ENCODE measurements at places on chromosomes 6 and 20.

DNA sequence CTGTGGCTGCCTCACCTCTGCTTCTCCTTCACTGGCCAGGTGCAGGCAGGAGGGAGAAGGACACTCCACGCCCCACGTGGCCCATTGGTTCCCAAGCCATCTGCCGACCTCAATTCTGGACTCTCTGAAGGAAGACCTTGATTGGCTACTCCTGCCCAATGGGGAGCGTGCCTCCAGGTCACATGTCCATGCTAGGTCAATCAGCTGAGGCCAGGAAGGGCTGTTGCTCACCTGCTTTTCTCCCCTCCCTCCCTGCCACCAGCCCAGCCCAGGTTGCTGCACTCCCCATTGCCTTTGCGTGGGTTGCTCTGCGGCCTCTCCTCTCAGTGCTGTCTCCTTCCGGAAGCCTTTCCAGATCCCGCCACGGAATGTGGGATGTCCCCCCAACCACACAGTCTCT, 21.9 kb upstream of the CDH4 start:
- DNase-seq = no peak

DNA sequence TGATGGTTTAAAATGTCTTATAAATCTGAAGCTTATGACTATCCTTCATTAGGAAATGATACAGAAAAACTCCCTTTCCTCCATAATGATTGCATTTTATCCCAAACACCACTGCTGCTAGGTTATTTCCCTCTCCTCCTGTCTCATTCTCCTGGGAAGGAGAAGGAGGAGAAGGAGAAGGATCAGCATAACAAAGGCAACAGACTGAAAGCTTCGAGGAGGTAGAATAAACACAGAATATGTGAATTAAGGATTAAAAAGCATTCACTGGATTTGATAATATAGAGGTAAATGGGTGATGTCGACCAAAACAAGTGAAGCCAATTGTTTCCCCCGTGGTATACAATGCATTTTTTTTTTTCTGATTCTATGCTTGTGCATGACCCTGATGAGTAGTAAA, 82.0 kb downstream of the WASF1 start:
- no peak for DNase-seq

GRCh38 chr6:38843798-38844197, 128.7 kb downstream of the DNAH8 start:
- no peak for DNase-seq

GRCh38 chr6:31652925-31653724, 664 bp upstream of the BAG6 start:
- no peak for DNase-seq

DNA sequence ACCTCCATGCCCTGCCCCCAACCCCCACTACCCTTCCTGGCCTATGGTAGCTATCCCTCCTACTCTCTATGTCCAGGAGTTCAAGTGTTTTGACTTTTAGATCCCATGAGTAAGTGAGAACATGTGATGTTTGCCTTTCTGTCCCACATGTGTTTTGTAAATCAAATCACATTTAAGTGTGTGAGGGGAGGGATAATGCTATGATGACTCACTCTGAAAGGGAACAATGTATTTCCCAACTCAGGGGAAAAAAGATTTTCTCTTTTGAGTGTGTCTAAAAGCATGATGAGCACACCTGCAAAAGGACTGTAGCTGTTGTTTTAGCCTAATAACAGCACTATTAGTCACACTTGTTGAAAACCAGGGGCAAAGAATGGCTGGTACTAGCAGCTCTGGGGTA, 193.7 kb downstream of the GJA10 start:
- DNase-seq = peak; percentile 53

DNA sequence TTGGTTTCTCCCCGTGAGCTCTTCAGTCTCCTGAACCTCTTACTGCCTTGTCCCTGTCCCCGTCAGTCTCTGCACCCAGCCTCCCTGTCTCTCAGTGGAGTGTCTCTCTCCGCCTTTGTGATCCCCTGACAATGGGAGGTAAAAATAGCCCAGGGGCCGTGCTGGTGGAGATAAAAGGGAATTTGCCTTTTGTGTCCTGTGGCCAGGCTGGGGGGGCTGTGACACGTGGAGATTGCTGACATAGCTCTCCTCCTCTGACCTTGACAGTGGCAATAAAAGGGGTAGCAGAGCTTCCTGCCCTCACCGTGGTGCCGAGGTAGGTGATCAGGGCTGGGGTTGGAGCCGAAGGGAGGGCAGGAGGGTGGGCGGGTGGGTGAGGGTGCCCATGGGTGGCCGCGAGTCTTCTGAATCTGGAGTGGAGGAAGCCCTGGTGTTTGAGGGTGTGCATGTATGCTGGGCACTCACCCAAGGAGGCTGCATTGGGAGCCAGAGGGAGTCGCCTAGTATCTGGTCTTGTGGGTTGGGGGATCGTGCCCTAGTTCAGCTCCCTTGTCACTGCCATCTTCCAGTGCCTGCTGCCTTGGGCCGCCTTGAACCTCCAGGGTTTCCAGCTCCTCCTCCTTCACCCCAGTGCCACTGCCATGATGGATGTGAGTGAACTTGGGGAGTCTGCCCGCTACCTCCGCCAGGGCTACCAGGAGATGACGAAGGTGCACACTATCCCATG, 21.9 kb downstream of the MYH7B start:
- DNase-seq = no peak

DNA sequence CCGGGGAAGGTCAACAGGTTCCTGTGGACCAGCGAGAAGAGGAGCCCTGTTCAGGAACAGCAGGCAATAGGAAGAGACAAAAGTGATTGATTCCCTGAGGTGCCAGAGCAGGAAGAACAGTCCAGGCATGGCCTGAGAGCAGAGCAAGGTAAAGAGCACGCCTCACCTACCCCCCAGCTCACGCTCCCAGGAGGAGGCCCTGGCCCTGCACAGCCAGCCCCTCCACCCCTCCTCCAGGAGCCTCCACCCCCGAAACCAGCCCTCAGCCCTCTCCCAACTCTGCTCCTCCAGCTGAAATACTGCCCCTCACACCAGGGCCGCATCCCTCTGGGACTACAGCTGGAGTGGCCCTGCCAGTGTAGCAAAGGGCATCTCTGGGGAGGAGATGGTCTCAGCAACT, 181.9 kb upstream of the QKI start:
- DNase-seq = no peak

- no peak for DNase-seq
These were observed 24.6 kb downstream of the DNAAF9 start for GRCh38 chr20:3382836-3383235.

GRCh38 chr20:61464307-61465303, 212.5 kb downstream of the CDH4 start:
- DNase-seq = no peak

DNA sequence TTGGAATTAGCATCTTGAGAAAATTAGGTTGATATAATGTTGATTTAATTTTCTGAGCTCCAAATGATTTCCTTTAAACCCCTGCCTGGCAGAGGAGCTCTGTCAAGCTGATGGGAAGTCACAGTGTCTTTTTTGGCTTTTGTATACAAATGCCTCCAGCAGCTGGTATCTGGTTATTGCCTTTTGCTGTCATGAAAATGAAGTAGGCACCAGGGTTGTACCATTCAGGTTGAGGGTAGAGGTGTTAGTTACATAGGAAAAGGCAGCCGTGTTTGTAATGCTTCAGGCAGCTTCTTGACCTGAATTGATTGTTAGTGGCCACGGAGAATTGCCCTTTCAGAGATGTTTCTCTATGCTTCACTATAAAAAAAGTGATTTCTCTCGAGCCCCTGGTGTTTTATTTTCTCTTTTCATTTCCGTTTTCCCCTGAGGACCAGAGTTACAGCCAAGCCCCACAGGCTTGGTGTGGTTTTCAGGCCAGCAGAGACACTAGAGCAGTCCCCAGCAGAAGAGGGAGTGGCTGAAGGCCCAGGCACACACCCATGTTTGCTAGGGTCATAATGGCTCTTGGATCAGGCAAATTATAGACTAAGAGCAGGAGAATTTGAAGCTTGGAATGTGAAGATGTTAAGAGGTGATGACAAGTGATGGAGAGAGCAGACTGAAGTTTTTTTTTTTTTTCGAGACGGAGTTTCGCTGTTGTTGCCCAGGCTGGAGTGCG, 21.6 kb downstream of the CMTR1 start:
- DNase-seq = no peak

- no peak for DNase-seq
These were observed 1159.8 kb upstream of the EYS start for GRCh38 chr6:66866801-66867200.

- peak; percentile 62 for DNase-seq
These were observed 127.4 kb downstream of the PFDN4 start for GRCh38 chr20:54335299-54335698.

- peak; percentile 90 for DNase-seq
These were observed 10.7 kb downstream of the SDC4 start for GRCh38 chr20:45337367-45338120.

DNA sequence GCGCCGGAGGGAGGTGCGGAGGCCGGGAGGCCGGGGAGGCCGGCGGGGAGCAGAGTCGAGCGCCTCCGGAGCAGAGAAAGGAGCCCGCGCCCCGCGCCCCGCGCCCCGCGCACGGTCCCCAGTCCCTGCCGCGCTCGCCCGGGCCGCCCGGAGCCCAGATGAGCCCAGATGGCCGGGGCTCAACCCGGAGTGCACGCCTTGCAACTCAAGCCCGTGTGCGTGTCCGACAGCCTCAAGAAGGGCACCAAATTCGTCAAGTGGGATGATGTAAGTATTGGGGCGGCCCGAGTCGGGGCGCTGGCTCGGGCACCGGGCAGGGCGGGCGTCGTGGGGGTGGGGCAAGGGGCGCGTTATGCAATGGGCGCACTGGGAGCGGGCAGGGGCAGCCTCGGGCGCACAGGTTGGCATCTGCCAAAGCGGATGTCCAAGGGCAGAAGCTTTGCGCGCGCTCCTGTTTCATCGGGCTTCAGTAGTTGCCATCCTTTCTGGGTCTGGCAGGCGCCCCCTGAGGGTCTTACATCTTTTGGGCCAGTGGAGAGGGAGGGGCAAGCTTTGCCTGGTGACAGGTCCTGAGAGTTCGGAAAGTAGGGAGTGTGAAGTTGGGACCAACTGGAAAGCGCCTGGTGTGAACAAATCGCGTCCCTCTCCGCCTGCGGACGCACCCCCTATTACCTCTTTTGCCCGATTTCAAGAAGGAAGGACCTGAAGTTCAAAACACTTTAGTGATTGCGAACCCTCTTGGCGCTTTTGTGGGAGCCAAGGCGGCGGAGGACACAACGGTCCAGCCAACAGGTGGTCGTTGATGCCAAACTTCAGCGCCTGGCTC, 631 bp downstream of the PLCB1 start:
- DNase-seq = peak; percentile 48

DNA sequence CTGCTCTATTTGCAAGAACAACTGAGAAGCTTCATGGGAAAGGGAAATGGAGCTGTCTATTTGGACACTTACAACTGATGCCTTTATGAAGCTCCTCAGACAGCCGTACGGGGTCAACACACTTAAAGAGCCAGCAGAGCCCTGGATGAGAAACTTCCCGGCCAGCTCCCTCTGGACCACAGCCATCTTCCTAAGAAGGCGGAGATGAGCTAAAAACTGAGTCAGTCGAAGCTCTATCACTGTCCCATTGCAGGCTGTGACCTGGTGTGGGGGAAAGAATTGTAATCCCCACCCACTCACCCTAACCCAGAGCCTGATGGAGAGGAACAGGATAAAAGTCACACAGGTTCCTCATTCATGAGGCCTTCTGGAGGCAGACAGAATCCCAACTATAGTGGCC, 360.4 kb upstream of the JARID2 start:
- peak; percentile 25 for DNase-seq

DNA sequence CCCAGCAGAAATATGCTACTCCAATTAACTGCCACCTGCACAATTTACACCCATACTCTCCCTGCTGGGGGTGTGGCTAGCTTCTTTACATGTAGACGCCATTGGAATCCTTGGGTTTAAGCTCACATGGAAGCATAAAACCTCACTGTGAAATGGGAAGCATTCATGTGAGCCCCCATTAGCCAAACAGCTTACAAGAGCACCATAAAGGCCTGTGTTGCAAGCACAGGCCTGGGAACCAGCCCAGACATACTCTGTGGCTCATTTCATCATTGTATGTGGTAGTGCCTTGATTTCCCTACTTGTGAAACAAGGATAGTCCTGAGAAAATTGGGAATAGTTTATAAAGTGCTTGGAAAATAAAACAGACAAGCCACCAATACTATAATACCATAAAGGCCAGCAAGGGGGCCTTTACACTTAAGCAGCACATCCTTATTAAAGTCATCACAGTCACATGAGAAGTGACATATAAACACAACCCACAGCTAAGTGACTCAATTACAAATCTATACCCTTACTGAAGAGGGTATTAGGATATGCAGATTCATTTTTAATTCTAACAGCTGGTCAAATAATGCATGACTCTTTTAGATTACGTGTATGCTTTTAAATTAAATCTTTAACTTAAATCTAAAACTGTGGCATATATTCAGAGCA, 6.8 kb downstream of the ADNP start:
- DNase-seq = peak; percentile 47

DNA sequence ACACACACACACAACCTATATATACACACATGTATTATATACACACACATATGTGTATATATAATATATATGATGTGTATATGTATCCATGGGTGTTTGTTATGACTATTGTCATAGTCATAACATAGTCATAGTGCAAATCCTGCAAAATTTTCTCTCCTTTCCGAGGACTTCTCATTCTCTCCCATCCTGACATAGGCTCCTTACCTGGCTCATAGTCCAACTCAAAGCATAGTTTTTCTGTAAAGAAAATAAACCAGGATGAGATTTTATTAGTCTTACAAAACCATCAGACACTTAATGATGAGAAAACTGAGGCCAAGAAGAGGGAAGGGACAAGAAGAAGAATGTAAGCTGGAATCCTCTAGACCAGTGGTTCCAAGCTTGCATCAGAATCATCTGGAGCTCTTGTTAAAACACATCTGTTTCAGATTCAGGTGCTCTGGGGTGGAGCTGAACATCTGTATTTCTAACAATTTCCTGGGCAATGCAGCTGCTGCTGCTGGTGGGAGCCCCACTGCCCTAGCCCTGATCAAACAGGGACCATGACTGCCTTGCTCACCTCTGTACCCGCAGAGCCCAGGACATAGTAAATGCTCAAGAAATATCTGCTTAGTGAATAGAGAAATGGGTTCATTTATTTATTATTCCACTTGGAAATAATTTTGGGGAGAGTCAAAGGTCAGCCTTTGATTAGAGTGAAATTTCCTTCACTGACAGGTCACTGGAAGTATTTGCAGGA, 5.3 kb downstream of the TRIM10 start:
- DNase-seq = peak; percentile 45

- no peak for DNase-seq
These were observed 11.4 kb downstream of the SLC2A4RG start for GRCh38 chr20:63750807-63751470.

GRCh38 chr20:17463711-17464110, 67.5 kb downstream of the BFSP1 start:
- DNase-seq = peak; percentile 20
